ENCODE measurements at places on chromosomes 12 and 14.

DNA sequence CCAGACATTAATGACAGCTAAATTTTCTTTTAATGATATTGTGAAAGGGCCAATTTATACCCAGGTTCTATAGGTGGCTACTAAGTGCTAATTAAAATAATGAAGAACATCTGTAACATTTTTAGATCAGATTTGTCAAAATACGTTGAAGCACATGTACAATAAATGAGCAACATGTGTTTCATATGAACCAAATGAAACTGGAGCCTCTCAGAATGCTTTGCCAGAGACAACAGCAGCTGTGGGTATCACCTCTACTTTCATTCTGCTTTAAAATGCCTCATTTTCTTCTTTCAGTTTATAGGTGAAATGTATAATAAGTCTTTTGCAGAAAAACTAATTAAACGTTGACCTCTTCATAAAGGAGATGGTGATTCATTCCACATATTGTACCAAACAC lies 26.1 kb upstream of the MYF6 start:
- DNase-seq = no peak

- no peak for DNase-seq
Measured at GRCh38 chr12:56358836-56359532, 923 bp downstream of the STAT2 start.

DNA sequence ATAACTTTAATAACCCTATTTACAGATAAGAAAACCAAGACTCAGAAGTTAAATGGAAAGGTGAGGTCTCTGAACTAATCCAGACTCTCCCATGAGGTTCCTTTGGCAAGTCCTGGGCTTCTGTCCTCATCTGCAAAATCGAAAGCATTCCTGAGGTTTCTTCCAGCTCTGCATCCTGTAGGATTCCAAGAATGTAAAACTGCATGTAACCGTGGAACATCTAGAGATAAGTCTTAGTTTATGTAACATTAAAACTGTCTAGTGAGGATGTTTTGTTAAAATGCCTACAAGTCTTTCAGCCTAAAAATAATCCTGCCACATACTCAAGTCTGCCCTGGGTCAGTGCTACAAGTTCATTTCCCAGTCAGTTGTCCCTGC lies 7.3 kb upstream of the ITFG2 start:
- DNase-seq = no peak

GRCh38 chr12:117141097-117141898 lies 42.1 kb upstream of the TESC start:
- DNase-seq = no peak

DNA sequence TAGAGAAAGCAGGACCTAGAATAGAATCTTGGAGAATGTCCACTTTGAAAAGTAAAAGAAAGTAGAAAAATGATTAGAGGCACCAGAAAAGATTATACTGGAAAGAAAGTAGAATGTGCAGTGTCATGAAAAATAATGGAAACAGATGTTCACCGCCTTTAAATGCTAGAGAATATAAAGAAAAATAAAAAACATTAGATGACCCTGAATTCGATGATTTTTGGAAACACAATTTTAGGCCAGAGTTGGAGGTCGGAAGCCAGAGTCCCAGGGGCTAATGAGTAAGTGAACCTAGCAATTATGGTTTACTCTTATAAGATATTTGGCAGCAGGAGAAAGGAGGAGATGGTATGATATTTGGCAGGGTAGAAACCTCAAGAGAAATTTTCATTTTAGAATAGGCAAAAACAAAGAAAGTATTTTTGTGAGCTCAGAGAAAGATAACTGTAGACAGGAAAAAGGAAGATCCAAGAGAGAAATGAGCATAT lies 37.7 kb downstream of the GYS2 start:
- DNase-seq = no peak

DNA sequence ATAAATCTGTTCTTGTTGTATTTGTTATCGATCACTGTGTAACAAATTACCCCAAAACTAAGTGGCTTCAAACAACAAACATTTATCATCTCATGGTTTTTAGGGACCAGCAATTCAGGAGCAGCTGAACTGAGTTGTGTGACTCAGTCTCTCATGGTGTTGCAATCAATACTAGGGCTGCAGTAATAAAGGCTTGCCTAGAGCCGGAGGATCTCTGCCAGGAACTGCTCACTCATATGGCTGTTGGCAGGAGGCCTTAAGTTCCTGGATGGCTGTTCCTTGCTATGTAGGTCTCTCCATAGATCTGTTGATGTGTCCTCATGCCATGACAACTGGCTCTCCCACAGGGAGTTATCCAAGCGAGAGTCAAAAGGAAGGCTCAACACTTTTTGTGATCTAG lies 3.8 kb upstream of the PSMC6 start:
- no peak for DNase-seq

DNA sequence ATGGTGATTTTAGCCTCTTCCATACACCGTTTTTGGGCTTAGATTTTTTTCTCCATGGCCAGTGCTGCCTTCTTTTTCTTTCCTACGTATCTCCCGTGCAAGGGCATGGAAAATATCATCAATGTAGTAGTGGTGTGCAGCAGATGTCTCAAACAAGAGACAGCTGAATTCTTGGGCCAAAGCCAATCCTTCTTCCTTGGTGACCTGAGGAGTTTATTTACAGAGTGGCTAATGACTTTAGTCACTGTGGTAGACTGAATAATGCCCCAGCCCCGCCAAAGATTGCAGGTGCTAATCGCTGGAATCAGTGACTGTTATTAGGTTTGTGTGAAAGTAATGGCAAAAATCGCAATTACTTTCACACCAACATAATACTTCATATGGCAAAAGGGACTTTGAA lies 235.5 kb upstream of the NOS1 start:
- DNase-seq = no peak

DNA sequence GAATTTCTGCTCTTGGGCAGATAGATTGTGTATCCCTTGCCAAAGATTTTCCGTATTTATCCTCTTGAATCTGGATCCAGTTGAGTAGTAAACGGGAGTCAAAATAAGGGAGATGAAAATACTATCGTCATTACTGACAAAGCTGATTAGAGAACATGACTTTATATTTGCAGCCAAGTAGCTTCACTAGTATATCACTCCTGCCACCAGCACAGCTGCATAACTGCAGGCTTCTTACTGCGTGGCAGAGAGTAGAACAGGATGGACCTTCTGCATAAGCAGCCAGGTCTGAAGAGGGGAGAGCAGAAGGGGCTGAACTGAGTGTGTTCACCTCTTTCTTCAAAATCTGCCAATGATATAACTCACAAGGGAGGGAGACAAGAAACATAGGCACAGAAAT lies 283.7 kb downstream of the FBXL14 start:
- DNase-seq = no peak

DNA sequence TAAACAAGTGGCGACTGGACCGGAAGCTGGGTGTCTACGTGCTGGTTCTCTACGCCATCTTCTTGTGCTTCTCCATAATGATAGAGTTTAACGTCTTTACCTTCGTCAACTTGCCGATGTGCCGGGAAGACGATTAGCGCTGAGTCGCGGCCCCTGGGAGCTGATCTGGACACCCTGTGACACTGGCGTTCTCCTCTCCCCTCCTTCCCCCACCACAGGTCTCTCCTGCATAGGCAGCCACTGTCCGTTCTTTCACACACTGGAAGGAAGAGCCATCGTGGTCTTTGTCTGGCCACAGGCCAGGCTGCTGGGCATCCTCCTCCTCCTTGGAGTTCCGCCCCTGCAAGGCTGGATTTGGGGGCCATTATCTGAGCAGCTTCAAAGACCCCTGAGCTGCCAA lies 20.1 kb upstream of the RIN3 start:
- no peak for DNase-seq

DNA sequence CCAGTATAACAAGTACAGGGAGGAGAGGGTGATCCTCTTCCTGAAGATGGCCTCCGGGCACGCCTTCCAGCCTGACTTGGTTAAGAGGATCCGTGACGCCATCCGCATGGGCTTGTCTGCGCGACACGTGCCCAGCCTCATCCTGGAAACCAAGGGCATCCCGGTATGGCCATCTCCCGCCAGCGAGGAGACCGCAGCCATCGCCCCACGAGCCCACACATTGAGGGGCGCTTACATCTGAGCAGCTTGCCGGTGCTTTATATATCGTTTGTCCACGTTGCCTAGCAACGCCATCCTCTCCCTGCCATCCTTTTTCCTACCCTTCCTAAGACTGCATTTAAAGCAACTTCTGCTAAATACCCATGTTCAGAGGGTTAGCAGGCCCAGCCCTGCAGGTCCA lies 71.5 kb downstream of the AACS start:
- DNase-seq = no peak

DNA sequence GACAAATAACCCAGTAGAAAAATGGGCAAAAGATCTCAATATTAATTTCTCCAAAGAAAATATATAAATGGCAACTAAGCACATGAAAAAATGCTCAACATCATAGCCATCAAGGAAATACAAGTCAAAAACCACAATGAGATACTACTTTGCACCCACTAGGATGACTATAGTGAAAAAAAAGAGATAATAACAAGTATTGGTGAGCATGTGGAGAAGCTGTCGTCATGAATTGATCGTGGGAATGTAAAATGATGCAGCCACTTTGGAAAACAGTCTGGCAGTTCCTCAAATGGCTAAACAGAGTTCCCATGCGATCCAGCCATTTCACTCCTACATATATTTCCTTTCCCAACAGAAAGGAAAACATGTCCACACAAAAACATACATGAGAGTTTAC lies 18.1 kb downstream of the JDP2 start:
- no peak for DNase-seq

GRCh38 chr14:74400031-74400685 lies 25.9 kb downstream of the SYNDIG1L start:
- DNase-seq = no peak

All from activated CD4-positive, CD25-positive, alpha-beta regulatory T cell (primary cell).